ENCODE measurements at places on chromosomes 1 and 21. TPM values are rescaled to one million over a fixed set of nuclear protein-coding genes. Genes with fewer than 3 reads are reported as not detected.

The RPE65 gene
- not detected for total RNA-seq

The ADGRB2 gene
- 18.5 TPM for total RNA-seq

The OVAAL gene
- 13.9 TPM for total RNA-seq

The MATN1 gene
- 0.67 TPM for total RNA-seq

The SLAMF6 gene
- total RNA-seq: 0.12 TPM

The TESK2 gene
- 1.4 TPM for total RNA-seq

The MOB3C gene
- 11.6 TPM for total RNA-seq

The PM20D1 gene
- total RNA-seq: 0.49 TPM

The KRTAP12-2 gene
- total RNA-seq: not detected

The LIN28A gene
- not detected for total RNA-seq

The PCAT6 gene
- total RNA-seq: 1.1 TPM

The RCC2 gene
- 9.8 TPM for total RNA-seq

The ZNF691 gene
- 5.9 TPM for total RNA-seq

The EPRS1 gene
- 44.1 TPM for total RNA-seq

The EFNA1 gene
- total RNA-seq: 39.2 TPM

The SLC44A5 gene
- 2.1 TPM for total RNA-seq

The PIGM gene
- 2.3 TPM for total RNA-seq

The NR5A2 gene
- 1.2 TPM for total RNA-seq

The C2CD2 gene
- 12.7 TPM for total RNA-seq

The SLFNL1 gene
- total RNA-seq: 0.08 TPM

The OR10J1 gene
- not detected for total RNA-seq

The MTARC1 gene
- total RNA-seq: 22.8 TPM

The LIPI gene
- total RNA-seq: not detected
